ENCODE measurements at places on chromosomes 2 and 18.

DNA sequence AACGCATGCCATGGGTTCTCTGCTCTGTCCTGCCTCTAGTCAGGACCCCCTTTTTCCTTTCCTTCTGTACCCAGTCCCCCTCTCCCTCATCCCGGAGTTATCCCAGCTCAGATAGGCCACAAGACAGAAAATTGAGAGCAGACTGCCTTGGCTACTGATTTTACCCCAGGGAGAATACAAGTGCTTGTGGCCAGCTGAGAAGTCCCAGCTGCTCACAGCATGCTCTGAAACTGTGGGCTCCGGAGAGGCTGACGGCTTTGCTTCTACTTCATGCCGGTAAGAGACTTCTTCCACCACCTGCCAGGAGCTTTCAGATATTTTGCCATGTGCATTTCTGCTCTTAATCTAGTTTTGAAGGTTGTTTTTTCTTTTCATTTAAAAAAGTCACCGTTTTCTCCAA is 20.0 kb upstream of the SIX2 start:
- no peak for DNase-seq

GRCh38 chr2:1848599-1848995 is 104.3 kb upstream of the PXDN start:
- DNase-seq, result no peak

GRCh38 chr2:148888003-148888501 is 13.0 kb downstream of the KIF5C start:
- DNase-seq, result no peak

- no peak for DNase-seq
These were observed 1345.1 kb downstream of the SUCLG1 start for GRCh38 chr2:83113953-83114352.

DNA sequence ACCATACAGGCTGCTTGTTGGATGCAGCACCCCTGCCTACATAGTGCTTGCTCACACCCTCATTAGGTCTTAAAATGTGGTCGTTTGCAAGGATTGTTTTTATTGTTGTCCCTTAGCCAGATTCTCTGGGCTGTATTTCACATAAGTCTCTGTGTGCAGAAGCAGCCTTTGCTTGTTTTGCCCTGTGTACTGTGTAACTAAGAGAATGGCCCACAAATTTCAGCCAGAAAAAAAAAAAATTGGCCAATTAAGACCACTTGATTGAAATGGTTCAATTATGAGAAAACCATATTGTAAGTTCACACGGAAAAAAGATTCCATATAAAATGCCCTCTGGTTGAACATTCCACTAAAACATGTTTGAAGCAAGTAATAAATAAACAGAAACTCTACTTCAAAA is 377.1 kb upstream of the SOX11 start:
- no peak for DNase-seq

GRCh38 chr18:74368901-74369705 is 53.5 kb downstream of the C18orf63 start:
- DNase-seq, result no peak

DNA sequence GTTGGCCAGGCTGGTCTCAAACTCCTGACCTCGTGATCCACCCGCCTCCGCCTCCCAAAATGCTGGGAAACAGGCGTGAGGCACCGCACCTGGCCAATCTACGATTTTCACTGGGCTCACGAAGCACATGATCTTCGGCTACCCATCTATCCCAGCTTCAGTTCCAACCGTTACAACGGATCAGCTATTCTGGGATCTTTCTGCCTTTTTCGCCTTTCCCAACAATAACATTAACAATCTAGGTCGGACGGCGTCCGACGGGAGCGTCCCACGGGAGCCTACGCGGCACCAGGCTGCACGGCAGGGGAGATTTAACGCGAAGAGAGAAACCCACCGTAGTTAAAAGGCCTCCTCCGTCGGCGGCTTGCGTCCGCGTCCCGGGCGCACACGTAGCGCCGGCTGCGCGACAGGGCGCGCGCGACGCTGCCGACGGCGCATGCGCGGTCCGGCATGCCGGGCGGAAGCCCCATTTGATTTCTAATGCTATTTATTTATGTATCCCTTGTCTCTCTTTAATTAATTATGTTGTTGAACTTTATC is at the start of gene MSL3B:
Gene MSL3B (minus strand): TSS at position 394 of the 540 bp plus-strand sequence.
- DNase-seq, result peak; percentile 40

GRCh38 chr2:205706769-205707381 is 24.6 kb downstream of the NRP2 start:
- peak; percentile 98 for DNase-seq

- DNase-seq, result no peak
These were observed 147.2 kb downstream of the SMAD7 start for GRCh38 chr18:48803518-48803917.

DNA sequence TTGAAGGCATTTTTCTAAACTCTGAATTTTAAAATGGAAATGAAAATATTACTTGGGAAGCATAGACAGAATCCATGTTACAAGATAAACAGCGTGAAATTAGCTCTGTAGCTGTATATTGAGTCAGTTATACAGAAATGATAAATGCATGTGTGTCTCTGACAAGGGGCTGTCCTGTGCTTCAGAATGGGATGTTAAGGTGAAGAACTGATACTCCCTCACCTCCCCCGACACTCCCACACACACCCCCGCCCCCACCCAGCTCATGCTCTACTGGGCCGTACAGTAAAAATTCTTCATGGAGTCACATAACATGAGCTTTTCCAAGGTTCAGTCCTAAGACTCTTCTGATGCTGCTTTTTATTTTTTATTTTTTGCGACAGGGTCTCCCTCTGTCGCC is 869 bp upstream of the THUMPD2 start:
- no peak for DNase-seq

DNA sequence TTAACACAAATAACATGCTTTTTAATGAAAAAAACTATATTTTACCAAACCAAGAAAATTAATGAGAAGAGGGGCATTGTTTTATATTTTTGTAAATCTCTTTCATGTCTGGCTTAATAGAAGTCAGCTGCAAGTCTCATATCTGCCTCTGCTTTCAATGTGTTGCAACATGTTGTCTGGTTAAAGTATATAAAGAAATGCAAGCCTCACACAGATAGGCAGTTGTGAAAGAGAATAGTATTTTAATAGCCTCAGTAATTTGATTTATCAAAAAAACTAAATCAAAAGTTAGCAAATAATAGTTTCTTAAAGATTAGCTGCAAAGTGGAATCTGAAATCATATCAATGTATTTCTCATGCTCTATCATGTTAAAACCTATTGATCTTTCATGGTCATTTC is 52.9 kb upstream of the NCOA1 start:
- DNase-seq, result peak; percentile 60

- DNase-seq, result peak; percentile 28
These were observed 56.1 kb downstream of the SF3B1 start for GRCh38 chr2:197378494-197379307.

GRCh38 chr2:49111456-49111855 is 42.9 kb downstream of the FSHR start:
- no peak for DNase-seq

DNA sequence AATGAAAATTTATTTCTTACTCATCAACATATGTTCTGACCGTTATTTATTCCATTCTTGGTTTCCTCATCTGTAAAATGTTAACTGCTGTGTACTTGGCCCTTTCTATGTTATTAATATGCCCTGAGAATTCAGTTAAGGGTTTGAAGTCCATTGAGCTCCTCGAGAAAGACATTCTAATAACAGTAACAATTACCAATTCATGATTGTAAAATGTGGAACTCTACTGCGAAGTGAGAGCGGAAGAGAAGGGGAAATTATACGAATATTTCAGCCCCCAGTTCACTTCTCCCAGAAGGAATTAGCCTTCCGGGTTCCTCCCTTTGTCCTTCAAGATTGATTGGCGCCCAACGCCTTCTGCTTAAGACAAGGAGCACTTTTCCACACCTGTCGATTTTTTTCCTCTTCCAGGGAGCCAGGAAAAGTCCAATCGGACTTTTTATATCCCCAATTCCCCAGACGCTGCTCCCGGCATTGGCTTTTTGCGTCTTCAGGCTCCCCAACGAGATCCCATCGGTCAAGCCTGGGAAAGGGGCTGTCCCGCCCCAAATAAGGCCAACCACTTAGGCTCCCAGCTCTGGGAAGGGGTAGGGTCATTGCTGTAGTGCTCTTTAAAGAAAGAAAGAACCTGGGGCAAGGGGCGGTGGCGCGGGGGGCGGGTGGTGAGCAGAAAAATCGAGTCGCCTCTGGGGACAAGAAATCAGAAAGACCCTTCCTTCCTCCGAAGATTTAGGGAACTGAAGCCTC is 1.6 kb downstream of the DSC2 start:
- no peak for DNase-seq

GRCh38 chr2:143964891-143965290 is 555.0 kb downstream of the ZEB2 start:
- no peak for DNase-seq

DNA sequence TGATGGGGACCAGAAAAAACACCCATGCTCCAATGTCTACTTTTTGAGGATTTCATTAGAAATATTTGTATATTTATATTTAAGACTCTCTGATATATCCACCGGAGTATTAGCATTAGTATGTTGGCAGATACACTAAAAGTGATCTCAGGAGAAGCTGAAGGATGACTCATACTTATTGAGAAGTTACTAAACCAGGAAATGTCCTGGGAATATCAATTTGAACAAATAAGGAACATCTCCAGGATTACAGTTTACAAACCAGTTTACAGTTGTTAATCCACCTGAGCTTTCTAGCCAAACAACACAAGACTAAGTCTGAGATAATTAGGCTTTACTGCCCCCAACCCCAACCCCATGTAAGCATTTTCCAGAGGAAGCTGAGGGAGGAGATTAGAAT is 16.1 kb upstream of the DPP4 start:
- DNase-seq, result peak; percentile 63

GRCh38 chr18:7896161-7896560 is 329.0 kb downstream of the PTPRM start:
- no peak for DNase-seq

GRCh38 chr2:129755786-129756185 is 223.7 kb upstream of the RAB6C start:
- no peak for DNase-seq

- DNase-seq, result no peak
These were observed 49.6 kb downstream of the CPS1 start for GRCh38 chr2:210606001-210606400.

GRCh38 chr2:205903549-205904129 is 182.3 kb downstream of the INO80D start:
- peak; percentile 24 for DNase-seq

DNA sequence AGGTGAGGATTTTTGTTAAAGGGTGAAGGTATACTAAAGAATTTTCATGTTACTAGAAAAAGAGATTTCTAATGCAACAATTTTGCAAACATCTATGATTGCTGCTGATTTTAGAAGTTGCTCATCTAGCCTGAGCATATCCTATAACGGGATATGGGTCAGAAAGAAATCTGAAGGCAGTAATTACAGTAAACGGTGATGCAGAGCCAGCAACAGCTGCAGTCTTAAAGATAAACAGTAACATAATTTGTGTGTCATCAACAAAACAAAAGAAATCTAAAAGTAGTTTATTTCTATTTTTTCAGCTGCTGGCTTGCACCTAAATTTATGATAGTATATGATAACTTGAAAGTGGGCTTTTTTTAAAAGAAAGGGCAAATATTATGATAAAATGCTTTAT is 215.7 kb downstream of the SLC4A10 start:
- DNase-seq, result no peak

- DNase-seq, result peak; percentile 23
These were observed 219.3 kb downstream of the TTC32 start for GRCh38 chr2:19682493-19682892.

DNA sequence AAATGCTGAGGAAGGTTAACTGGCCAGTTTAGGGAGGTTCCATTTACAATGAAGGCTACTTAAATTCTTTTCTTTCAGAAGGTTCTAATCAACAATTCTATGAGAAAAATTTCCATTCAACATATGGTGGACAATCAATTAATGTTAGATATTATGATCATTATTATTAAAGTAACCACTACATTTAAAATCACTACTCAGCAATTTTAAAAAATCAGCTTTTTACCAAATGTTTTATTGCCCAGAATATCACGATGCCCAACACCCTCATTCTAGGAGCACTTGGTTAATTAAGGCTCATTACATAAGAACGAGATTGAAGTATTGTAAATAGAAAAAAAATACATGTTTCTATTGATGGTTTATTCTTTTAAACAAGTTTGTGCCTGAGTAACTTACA is 396.1 kb downstream of the NRXN1 start:
- DNase-seq, result no peak

- no peak for DNase-seq
These were observed 31.3 kb downstream of the GATA6 start for GRCh38 chr18:22200611-22201225.

DNA sequence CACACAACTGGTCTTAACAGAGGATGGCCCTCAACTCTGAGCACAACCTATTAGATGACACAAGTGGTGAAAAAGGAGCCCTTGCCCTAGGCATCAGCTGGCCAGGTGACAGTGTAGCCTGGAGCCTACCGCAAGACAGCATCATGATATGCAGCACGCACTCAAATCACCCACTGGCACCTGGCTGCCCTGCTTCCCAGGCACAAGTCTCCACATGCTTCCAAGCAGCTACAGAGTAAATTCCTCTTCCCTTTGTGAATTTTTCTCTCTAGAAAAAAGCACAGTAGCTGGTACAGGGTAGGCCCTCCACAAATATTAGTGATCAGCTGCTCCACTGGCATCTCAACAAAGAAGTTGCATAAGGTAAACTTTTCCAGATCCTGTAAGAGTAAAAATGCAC is 6.0 kb downstream of the FBXO15 start:
- no peak for DNase-seq

DNA sequence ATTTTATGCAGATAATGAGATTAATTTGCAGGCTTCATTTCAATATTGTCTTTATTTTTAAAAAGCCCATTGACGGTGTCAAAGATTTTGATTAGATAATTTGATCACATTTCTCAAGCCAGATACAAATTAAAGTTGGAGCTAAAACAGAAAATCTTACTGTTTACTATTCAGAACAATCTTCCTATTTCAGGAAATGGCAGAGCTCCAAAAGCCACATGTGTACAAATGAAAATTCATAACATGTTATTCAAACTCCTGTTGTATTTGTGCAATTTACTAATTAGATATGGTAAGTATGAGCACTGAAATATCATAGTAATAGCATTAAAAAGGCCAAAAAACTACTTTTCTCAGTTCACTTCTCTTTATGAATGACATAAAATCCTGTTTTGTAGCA is 682.9 kb downstream of the KCNJ3 start:
- DNase-seq, result no peak

GRCh38 chr2:22912398-22912797 is 472.6 kb upstream of the KLHL29 start:
- no peak for DNase-seq

DNA sequence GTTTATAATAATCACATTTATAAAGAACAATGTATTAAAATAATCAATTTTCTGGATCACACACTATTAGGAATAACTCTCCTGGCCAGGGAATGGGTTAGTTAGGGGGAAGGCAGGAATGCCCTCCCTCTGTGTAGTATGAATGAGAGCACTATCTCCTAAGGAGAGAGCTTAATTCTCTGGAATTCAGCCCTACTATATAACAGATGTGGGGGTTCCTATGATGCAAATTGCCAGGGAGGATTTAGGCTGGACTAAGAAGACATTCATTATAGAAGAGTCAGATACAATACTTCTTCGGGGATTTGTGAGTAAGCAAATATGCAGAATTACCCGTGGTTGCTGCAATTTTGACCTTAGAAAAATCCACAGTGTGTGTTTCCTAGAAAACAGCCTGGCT is 250.1 kb upstream of the VRK2 start:
- DNase-seq, result no peak
